ENCODE measurements at places on chromosomes 5 and 9.

- no peak for DNase-seq
Measured at GRCh38 chr5:98825582-98826375, 52.3 kb downstream of the RGMB start.

GRCh38 chr5:3512361-3513095 lies 83.1 kb upstream of the IRX1 start:
- no peak for DNase-seq

- no peak for DNase-seq
Measured at GRCh38 chr9:15707000-15707399, 154.2 kb downstream of the CCDC171 start.

GRCh38 chr5:150659360-150660107 lies 1.5 kb upstream of the MYOZ3 start:
- DNase-seq = no peak

DNA sequence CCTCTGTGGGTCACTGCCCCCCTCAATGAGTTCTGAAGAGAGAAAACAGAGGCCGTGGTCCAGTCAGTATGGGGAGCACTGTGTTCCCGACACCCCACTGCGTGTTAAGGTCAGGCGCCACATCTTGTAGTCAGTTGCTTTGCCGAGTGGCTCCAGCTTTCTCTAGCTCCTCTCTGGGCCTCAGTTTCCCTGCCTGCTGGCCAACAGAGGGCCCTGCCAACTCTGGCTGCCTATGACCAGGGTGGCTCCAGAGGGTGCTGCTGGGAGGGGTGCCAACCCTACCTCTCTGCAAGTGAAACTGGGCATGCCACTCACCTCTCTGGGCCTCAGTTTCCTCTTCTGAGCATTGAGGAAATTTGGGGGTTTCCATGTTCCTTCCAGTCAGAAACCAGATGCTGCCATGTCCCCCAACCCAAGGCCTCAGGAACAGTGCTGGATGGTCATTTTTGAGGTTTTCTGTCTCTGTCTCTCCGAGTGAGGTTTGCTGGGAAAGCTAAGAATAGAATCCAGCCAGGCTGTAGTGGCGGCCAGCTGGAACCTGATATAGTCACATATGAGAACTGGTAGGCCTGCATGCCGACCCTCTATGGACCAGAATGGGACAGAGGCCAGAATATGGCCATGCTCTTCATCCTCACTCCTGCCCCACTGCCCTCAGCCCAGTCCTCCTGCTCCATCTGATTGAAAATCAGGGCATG lies 132.1 kb downstream of the PHF2 start:
- DNase-seq = no peak

DNA sequence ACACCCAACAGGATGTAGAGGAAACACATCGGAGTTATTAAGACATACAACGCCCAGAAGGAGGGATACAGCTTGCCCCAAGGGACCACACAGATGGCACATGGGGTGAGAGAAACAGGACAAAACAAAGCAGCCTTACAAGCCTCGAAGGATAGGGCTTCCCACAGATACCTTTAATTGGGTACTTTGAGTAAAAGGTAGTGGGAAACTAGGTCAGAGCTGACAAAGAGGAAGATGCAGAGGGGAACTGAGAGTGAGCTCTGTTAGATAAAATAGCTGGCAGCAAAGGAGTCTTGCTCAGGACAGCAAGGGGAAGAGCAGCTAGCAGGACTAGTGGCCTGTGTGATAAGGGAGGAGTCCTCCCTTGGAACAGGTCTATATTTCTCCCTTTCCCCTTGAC lies 48.2 kb downstream of the OTP start:
- DNase-seq = no peak

GRCh38 chr9:91117959-91118703 lies 243.6 kb downstream of the AUH start:
- peak; percentile 44 for DNase-seq

DNA sequence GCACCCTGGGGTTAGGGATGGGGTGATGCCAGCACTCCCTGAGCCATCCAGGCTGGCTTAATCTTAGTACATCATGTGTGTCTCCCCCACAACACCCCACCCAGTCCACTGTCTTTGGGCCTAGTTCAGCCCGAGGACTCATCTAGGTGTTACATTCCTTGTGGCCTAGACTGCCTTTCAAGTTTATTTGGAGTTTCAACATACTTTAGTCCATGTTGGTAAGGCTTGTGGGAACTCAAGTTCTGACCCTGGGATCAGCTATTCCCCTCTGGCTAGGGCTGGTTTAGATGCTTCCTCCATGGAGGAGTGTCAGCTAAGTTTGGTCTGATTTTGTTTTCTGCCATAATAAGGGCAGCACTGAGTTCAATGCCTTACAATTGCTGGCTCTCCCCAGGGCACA lies 302.4 kb downstream of the SMARCA2 start:
- DNase-seq = no peak

DNA sequence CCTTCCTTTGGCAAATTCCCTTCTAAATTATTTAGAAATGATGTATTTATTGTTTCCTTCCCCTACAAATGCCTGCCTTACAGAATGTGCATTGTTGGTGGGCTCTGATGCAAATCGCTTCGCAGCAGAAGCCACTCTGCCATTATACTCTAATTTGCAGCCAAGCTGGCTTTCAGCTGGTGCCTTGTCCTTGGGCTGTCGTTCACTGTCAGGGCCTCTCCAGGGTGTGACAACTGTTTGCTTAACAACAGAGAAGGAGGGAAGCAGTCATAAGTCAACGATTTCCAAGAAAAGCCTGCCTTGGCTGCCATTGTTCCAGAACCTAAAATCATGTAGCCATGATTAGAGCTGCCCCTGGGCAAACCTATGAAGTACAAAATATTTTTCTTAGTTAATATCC lies 260.1 kb upstream of the RGMB start:
- DNase-seq = no peak

- no peak for DNase-seq
Measured at GRCh38 chr5:158845941-158846340, 253.8 kb downstream of the EBF1 start.

DNA sequence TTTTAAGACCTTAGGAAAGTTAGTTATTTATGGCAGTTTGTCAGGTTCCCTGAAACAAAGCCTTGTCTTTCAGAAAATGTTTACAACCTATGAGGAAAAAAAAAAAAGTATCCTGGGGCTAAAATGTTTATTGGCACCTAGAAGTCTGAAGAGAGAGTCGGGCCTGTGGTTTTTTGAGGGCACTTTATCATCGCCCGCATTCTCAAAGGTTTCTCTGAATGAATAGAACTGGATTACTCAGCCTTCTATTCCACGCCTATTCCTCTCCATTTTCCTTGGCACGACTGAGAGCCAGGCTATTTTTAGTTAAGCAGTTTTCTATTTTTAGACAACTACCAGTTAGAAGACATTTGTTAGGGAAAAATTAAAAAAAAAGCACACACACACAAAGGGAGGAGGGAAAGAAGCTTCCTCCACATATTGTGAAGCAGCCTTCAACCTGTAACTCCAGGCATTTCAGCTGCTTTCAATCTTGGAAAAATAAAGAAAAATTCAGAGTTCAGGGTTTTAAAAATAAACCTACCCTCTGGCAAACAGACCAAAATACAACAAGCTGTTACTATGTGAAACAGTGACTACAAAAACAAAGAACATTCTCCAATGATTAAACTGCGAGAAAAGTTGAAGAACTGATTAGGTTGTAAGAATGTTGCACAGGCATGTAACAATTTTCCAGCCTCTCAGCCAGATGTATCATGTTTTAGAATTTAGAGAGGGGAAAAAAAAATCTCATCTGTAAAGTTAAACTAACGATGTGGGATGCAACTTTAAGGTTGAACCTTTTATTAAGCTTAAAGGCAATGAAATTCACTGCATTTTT lies 97.0 kb downstream of the MEF2C start:
- DNase-seq = peak; percentile 68

DNA sequence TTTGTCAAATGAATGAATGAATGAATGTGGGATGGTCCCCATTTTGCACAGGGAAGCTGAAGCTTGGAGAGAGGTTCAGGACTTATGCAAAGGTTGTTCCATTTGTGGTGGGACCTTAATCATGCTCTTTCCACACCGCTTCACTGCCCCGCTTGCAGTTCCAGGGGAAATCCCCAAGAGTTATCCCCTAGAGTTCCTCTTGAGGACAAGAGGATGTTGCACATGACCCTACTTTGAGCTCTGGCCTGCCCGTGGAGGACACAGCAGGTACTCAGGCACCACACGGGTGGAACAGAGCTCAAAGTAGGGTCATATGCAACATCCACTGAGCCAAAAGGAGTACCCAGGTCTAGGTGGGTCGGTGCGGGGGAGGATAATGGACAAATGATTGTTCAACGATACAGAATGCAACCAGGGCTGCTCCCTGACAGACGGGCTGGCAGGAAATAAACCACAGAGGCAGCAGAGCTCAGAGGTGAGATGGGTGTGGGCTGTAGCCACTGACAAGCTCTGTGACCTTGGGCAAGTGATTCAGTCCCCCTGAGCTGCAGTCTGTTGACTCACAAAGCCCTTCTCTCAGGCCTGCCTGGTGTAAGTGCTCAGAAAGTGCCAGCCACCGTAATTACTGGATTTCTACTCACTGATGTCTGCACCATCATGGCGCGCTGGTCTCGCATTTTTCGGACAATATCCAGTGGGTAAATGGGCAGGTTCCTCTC lies 60.3 kb upstream of the EPB41L4B start:
- DNase-seq = no peak

DNA sequence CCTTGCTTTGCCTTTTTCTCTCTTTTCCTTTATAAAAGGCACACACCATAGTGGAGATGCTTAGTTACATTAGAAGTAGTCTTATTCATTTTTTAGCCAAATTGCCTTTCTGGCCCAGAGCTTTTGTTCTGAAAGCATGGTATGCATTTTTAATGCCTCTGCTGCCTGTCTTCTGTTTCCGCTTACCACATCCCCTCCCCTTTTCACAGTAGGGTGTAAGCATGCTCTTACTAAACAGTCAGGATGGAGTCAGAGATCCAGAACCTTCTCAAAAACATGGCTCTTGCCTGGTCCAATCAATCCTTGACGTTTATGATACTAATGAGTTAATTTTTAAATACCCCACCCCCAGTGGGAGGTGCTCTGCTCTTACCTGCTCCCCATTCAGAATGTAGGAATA lies 22.5 kb downstream of the PPP3R2 start:
- DNase-seq = no peak

GRCh38 chr5:170522211-170523141 lies 18.7 kb downstream of the KCNIP1 start:
- no peak for DNase-seq

DNA sequence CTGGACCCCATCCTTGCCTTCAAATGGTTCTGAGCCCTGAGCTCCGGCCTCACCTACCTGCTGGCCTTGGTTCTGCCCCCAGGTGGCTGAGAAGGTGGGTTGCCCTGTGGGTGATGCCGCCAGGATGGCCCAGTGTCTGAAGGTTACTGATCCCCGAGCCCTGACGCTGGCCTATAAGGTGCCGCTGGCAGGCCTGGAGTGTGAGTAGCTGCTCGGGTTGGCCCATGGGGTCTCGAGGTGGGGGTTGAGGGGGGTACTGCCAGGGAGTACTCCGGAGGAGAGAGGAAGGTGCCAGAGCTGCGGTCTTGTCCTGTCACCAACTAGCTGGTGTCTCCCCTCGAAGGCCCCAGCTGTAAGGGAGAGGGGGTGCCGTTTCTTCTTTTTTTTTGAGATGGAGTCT lies 5.2 kb downstream of the CEL start:
- no peak for DNase-seq

DNA sequence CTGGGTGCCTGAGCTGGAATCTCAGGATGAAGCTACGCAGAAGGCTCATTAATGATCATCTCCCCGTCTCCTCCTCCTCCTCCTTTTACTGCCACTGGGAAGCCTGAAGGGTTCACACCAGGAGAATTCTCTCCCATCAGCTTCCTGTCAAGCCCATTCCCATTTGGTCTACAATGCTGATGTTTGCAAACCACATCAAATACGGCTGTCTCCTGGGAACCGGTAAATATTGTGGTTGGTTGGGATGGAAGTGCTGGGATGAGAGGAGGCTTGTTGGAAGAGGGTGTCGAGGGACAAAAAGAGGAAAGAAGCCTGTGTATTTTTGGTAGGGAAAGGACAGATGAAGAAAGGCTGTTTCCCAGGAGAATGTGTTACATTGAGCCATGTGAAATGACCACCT lies 13.2 kb upstream of the S1PR3 start:
- no peak for DNase-seq

DNA sequence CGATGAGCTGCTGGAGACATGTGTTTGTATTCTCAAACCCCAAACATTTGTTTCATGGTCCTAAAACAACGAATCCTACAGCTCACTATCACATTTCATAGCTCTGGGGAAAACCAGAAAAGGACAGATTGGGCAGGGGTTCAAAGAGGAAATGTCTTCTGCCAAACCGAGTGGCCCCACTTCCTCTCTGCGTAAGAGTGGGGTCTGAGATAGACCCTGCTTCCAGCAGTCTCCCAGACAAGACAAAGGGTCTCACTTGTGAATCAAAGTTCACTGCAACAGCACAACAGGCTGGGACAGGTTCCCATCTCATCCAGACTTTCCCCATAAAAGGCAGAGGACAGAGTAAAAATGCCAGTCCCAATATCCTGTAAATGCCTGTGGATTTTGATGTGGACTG lies 276.2 kb upstream of the SLC24A2 start:
- no peak for DNase-seq

GRCh38 chr9:38699337-38699736 lies 20.6 kb downstream of the FAM240B start:
- no peak for DNase-seq

GRCh38 chr9:36865731-36866635 lies 168.1 kb downstream of the PAX5 start:
- DNase-seq = no peak

DNA sequence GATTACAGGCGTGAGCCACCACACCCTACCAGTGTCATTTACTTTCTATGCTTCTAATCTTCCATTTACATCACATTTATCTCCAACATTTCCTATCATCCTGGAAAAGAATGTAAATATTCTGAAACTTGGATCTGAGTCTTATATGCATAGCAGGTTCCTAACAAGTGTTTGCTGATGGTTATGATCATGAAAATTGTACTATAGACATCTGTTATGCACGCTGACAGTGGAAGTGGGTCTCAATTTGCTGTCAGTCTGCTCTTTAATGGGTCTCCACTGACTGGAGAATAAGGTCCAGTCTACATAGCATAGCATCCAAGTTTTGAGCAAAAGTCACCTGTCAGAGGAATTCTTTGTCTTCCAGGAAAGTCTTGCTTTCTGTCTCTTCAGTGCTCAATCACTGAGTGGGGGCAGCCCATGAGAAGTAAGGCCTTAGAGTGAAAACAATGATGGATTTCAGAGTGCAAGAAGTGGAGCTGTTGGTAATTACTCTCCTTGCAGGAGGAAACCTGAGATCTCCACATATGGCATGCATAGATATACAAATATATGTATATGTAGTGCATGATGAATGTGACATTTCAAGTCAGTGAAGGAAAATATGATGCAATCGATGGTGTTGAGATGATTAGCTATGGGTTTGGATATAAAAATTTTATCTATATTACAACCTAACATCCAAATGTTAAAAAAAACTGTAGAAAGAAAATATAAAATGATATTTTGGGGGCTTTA lies 29.2 kb upstream of the MSANTD3 start:
- DNase-seq = no peak

- no peak for DNase-seq
Measured at GRCh38 chr9:21565155-21565554, 83.0 kb upstream of the IFNE start.

GRCh38 chr9:4318741-4319140 lies 18.9 kb upstream of the GLIS3 start:
- no peak for DNase-seq

GRCh38 chr9:113708821-113709713 lies 167.0 kb upstream of the ZNF618 start:
- DNase-seq = no peak

- no peak for DNase-seq
Measured at GRCh38 chr5:69013481-69013880, 80.3 kb upstream of the SLC30A5 start.
